CD8-positive, alpha-beta memory T cell (primary cell): ENCODE measurements at places on chromosomes 7 and 10. TPM values are rescaled to one million over a fixed set of nuclear protein-coding genes. Genes with fewer than 3 reads are reported as not detected.

- H3K4me3 ChIP-seq, result no peak overlapping the region
- no peaks in the 10 kb centered on the region for H3K36me3 ChIP-seq
- H3K27ac ChIP-seq, result no peak overlapping the region
- no peaks in the 10 kb centered on the region for H3K27me3 ChIP-seq
- no peak for DNase-seq
Measured at GRCh38 chr10:21813946-21814345, 189.6 kb downstream of the DNAJC1 start.

DNA sequence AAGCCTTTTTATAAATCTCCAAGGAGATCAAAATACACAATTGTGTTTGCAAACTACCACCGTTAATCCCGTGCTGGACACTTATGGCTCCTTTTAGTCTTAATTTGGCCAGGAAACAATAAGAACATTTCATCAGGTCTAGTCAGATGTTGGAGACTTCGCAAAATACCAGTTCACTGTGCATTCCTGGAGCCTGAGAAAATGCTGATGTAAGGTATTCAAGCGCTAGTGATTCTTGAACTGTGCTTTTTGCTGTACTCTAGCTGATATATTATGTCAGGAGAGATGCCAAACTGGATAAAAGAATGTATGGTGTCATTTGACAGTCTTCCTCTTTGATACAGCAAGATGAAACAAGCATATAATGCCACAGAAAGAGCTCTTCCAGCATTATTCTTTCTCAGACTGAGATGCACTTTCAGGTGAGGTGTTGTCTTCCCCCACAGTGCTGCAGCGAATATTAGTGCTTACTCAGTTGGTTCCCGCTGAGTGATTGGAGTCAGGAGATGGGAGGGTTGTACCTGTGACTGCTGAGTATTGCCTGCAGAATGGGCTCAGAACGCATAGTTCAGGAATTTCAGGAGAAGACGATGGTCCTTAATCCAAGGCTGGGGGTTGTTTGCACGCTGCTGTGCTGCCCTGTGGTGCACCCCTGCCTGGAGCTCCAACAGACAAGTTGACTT is 59.2 kb downstream of the OGDH start:
- no peaks in the 10 kb centered on the region for H3K27me3 ChIP-seq
- no peak for DNase-seq
- no peaks in the 10 kb centered on the region for H3K4me1 ChIP-seq
- H3K36me3 ChIP-seq, result peaks cover 14% of the 10 kb centered on the region
- no peak overlapping the region for H3K4me3 ChIP-seq

DNA sequence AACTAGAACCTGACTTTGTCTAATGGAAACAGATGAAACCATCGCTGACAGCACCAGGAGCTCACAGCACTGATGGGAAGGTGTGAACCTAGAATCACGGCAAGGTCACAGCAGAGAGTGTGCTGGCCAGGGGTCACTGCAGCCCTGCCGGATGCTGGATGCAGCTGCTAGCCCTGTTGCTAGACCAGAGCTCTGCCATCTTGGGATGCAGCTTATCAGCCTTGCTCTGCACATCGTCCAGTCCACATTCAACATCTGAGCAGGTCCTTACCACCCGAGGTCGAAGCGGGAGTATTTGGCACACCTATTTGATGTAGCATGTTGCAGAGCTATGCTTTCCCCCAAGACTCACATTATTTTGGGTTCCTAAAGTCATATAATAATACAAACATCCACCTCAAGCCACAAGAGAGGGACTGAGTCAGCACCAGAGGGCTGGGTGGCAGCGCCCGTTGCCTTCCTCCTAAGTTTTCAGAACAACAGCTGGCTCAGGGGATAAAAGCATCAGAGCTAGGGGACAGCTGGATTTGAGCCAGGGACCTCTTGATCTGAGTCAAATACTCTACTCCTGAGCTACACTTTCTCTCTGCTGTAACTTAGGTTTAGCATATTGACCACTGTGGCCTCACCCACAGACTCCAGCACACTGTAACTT is 135.3 kb downstream of the ZNF467 start:
- H3K4me3 ChIP-seq, result no peak overlapping the region
- DNase-seq, result no peak
- H3K36me3 ChIP-seq, result no peaks in the 10 kb centered on the region
- H3K27me3 ChIP-seq, result peaks cover 5% of the 10 kb centered on the region
- no peaks in the 10 kb centered on the region for H3K4me1 ChIP-seq

DNA sequence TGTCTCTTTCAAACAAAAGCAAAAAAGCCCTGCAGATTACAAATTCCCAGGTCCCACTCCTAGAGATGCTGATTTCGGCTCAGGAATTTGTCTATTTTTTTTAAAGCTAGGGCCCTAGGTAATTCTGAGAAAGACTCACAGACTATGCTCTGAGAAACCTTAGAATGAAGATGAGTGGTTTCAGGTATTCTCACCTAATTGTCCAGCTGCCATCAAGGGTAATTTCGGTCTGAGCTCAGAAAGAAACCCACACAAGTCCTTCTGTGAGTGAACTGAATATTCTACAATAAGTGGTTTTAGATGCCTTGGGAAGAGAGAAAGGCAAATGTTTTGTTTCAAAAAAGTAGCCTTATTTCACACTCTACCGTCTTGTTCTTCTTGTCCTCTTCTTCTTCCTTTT is 45.7 kb downstream of the DCLRE1A start:
- H3K27me3 ChIP-seq, result no peaks in the 10 kb centered on the region
- H3K4me1 ChIP-seq, result no peaks in the 10 kb centered on the region
- no peak overlapping the region for H3K4me3 ChIP-seq
- no peak overlapping the region for H3K27ac ChIP-seq
- no peaks in the 10 kb centered on the region for H3K36me3 ChIP-seq

- H3K4me3 ChIP-seq, result no peak overlapping the region
- no peaks in the 10 kb centered on the region for H3K36me3 ChIP-seq
- no peak overlapping the region for H3K27ac ChIP-seq
- peak; percentile 78 for DNase-seq
Measured at GRCh38 chr10:32332299-32332750, 14.6 kb downstream of the EPC1 start.

DNA sequence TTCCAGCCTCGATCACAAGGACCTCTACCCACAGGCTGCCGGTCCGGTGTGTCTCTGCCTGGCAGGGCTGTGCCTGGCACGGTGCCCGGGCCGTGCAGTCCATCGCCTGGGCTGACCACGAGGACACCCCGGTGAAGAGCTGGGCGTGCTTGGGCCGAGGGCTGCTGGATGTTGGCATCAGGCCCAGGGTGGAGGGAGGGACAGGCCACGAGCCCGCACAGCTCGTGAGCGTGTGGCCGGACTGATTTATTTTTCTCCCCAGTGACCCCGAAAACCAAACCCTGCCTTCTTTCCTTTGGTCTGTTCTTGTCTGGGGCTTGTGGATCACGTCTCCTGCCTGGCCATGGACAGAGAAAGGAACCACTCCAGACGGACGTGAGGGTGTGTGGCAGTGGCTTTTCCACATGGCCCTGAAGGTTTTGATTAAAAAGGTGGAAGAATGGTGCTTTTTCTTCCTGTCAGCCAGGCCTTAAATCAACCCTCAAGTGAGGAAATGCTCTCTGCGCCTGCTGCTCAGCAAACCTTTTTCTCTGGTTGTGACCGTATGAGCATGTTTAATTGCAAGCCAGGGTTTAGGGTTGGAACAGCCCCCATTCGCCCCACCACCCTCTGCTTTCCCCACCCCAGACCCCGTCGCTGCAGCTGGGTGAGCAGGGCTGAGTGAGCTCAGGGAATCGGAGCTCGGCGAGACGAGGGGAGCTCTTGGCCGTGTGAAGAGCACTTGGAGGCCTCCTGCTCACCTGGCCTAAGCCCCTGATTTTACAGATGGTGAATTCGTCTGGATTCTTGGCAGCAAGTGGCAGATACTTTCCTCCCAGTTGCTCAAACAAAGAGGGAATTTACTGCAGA is 130.1 kb downstream of the RGS10 start:
- no peaks in the 10 kb centered on the region for H3K36me3 ChIP-seq
- no peak overlapping the region for H3K4me3 ChIP-seq
- no peak overlapping the region for H3K27ac ChIP-seq

The CNPY1 gene
- total RNA-seq, result not detected
